Stimulated activated CD4-positive, alpha-beta T cell treated with anti-CD3 and anti-CD28 coated beads, TNF-alpha, amount 100 ng/mL, for 1 hour (primary cell): ENCODE measurements at places on chromosomes 2 and 18.

DNA sequence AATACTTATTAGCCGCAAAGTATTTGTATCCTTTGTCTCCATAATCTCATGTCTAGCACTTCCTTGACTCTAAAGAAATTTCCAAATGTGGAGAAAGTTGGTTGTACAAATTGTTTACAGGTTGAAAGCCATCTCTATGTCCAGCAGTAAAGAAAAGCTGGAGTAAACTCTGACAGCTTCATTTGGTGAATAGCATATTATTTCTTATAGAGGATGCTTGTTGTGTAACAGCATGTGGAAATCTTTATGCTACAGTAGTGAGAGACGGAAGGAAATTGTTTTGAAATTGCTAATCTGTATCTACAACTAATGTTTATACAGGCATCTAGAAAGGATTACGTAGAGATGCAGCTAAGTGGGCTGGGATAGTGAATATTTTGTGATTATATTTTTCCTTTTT lies 78.5 kb downstream of the UGGT1 start:
- DNase-seq: no peak

DNA sequence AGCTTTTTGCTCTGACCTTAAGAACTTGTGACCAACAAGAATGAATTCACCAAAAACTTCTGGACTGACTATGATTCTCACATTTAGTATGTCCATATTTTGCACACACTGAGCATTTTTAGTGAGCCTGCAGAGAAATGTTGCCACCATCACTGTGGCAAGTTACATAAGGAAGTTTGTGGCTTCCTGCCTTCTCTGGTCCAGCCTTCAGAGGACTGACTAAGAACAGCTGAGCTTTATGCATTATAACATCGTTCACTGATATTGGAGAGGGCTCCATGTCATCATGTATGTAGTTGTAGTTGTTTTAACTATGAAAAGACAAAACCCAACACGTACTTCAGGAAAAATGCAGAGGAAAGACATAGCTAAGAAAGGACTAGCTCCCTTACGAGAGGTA lies 218.0 kb upstream of the CRIM1 start:
- DNase-seq: no peak

DNA sequence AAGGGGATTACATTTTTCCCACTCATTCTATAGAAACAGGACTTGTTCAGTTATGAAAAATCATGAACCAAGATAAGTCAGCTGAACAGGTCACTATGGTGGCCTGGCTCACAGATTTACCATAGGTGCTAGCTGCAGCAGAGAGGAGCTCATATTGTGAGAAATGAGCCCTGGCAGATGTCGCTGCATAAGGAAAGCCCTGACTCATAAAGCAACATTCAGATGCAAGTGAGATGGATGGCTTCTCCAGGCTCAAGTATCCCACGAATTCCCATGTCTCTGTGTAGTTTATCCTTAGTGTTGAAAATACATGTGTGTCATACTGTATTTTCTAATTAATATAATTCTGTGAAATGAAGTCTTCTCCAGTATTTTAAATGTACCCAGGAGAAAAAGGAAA lies 115.0 kb upstream of the LHCGR start:
- DNase-seq: no peak

GRCh38 chr2:178328037-178328436 lies 122.9 kb downstream of the PRKRA start:
- DNase-seq: no peak

GRCh38 chr2:99841749-99842148 lies 300.6 kb downstream of the AFF3 start:
- no peak for DNase-seq

GRCh38 chr18:48933578-48934414 lies 17.0 kb downstream of the SMAD7 start:
- no peak for DNase-seq
